Esophagus squamous epithelium (tissue), 5 donors: ENCODE measurements at places on chromosomes 12 and 14.

DNA sequence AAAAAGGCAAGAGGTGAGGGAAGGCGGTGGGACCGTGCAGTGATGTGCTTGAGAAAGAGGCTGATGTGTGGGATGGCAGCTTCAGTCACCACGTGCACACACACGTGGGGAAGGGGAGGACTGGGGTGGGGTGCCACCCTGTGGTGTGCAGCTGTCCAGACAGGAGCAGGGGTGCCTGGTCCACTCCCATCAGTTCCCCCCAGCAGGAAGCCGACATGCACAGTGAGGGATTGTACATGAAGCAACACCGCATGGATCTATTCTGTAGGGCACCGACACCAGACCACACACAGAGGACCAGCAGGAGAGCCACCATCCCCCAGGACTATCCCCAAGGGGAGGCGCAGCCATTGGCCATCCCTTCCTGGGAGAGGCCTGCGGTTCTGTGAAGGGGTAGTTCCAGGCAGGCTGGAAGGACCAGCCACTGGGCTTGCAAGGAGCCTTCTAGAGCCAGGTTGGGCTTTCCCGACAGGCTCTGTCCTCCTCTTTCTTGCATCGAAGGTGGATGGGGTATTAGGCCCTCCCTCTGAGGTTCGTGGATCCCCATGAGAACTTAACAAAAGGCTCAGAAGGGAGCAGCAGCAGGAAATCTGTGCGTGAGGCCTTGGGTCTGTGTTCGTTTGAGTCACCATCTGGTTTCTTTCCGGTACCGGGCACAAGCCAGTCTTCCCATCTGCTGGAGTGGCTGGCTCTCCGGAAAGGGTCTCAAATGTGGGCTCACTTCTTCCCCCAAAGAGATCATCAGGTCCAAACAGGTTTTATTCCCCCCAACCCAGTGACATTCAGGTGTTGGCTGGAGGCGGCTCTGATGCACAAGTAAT is 59.8 kb downstream of the PLEKHG3 start:
- no peaks in the 10 kb centered on the region for H3K27me3 ChIP-seq
- H3K4me1 ChIP-seq = peaks cover 64% of the 10 kb centered on the region
- peak overlapping the region; percentile 86 for H3K27ac ChIP-seq
- no peaks in the 10 kb centered on the region for H3K36me3 ChIP-seq
- no peak for DNase-seq

- peak overlapping the region; percentile 91 for H3K4me3 ChIP-seq
- no peak for DNase-seq
- H3K27me3 ChIP-seq = no peaks in the 10 kb centered on the region
- no peaks in the 10 kb centered on the region for H3K36me3 ChIP-seq
- peaks cover 5% of the 10 kb centered on the region for H3K4me1 ChIP-seq
These were observed 30.3 kb downstream of the TC2N start for GRCh38 chr14:91837076-91837475.

DNA sequence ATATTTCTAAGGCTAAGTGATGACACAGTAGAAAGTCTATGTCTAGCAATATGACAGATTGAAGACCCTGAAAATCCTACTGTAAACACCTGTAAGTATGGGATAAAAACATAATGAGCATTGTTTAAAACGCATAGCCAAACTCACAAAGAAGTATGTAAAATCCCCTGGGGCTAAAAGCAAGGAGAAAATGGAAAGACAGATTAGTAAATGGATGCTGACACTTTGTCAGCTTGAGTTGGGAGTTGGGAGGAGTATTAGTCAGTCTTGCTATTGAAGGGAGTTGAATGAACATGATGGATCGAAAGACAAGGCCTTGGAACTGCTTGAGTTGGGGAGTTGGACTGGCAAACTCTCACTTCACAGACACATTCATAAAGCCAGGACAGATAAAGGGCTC is 79.0 kb upstream of the PRKD1 start:
- no peaks in the 10 kb centered on the region for H3K36me3 ChIP-seq
- no peaks in the 10 kb centered on the region for H3K4me1 ChIP-seq
- no peak overlapping the region for H3K4me3 ChIP-seq
- DNase-seq = no peak
- no peaks in the 10 kb centered on the region for H3K27me3 ChIP-seq
- H3K27ac ChIP-seq = no peak overlapping the region

DNA sequence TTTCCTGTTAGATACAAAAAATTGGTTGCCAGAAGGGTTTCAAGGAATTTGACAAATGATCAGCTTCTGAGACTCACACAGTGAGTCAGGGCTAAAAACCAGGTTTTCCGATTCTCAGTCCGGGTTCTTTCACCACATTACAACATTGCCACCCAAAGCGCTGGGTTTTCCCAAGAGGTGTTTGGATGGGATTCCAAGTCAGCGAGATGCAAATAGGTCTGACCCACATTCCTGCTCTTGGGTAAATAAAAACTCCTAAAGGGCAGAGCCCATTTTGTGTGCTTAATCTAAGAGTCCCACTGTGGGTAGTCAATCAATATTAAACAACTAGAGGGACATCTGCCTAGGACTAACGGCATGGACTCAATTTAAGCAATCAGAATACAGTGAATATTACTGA is 5.4 kb upstream of the RIC8B start:
- no peak overlapping the region for H3K27ac ChIP-seq
- no peak overlapping the region for H3K4me3 ChIP-seq
- no peak for DNase-seq
- peaks cover 7% of the 10 kb centered on the region for H3K4me1 ChIP-seq

GRCh38 chr12:110530511-110530910 is 28.4 kb downstream of the RAD9B start:
- H3K27me3 ChIP-seq = no peaks in the 10 kb centered on the region
- no peak overlapping the region for H3K4me3 ChIP-seq
- peak overlapping the region; percentile 72 for H3K27ac ChIP-seq
- peaks cover 9% of the 10 kb centered on the region for H3K4me1 ChIP-seq
- no peak for DNase-seq

GRCh38 chr12:132191715-132192553 is 47.7 kb downstream of the NOC4L start:
- no peaks in the 10 kb centered on the region for H3K27me3 ChIP-seq
- no peak for DNase-seq
- peaks cover 14% of the 10 kb centered on the region for H3K4me1 ChIP-seq
- no peak overlapping the region for H3K4me3 ChIP-seq
- no peaks in the 10 kb centered on the region for H3K36me3 ChIP-seq

- no peaks in the 10 kb centered on the region for H3K4me1 ChIP-seq
- H3K27me3 ChIP-seq = no peaks in the 10 kb centered on the region
- DNase-seq = no peak
- H3K4me3 ChIP-seq = no peak overlapping the region
These were observed 43.1 kb downstream of the GPHB5 start for GRCh38 chr14:63275611-63276010.

DNA sequence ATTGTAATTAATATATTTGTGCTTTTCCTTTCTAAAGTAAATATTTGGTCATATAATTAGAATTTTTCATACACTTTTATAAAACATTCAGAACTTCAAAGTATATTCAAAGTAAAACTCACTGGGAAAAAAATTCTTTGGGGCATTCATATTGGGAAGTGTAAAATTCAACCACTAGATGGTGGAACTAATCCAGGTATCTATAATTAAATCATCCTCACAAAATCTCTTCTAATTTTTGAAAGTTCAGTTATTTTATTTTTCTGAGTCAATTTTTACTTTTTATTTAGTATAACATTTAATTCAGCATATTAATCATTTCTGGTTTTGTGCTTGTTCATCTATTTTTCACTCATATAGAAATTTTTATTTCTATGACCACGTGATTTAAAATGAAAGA is 81.0 kb downstream of the NTS start:
- no peak overlapping the region for H3K4me3 ChIP-seq
- no peak overlapping the region for H3K27ac ChIP-seq
- no peak for DNase-seq
- H3K36me3 ChIP-seq = no peaks in the 10 kb centered on the region
- no peaks in the 10 kb centered on the region for H3K4me1 ChIP-seq
- no peaks in the 10 kb centered on the region for H3K27me3 ChIP-seq

GRCh38 chr12:105384916-105385535 is 54.5 kb downstream of the C12orf75 start:
- H3K27ac ChIP-seq = no peak overlapping the region
- no peaks in the 10 kb centered on the region for H3K27me3 ChIP-seq
- no peak overlapping the region for H3K4me3 ChIP-seq
- no peak for DNase-seq

- H3K4me3 ChIP-seq = peak within 1 kb of the TSS; percentile 24
- no peak within 1 kb of the TSS for H3K27ac ChIP-seq
- no peaks in the 10 kb centered on the region for H3K36me3 ChIP-seq
- peaks cover 13% of the 10 kb centered on the region for H3K27me3 ChIP-seq
These were observed at the start of gene C1QL4 for GRCh38 chr12:49336645-49337584. Gene C1QL4 (minus strand): TSS chr12:49337188. CDS start chr12:49336477, 711 bp downstream.

DNA sequence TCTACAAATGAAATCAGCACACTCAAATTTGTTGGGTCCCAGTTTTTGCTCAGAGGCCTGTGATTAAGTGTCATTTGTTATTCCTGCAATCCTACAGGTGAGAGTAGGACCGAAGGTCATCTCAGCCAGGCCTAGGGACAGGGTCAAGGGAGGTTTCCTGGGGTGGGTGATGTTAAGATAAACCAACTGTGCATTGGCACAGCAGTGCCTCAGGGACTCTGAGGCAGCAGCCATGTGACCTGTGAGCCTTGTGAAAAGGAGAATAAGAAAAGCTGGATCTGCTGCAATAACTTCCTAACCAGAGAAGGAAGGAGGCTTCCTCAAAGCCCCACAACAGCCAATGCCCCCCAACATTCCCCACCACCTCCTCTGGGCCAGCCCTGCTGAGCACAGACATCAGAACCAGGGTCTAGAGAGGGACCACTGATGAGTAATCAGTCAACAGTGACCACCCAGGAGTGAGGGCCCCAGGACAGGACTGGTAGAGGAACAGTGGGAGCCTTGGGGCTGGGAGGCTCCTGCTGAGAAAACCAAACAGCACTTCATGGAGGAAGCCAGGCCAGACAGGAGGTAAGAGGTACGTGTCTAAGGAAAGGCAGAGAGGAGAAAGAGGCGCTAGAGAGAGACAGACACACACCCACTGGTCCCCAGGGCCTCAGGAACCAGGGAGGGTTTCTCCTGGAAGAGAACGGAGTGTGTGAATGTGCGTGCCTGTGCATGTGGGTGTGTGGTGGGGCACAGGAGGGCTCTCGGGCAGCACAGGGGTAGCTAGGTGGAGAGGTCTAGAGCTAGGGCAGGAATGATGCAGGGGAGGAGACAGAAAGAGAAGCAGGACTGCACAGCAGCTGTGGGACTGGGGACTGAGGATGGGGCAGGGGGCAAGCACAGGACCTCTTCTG is 82.4 kb downstream of the ITPK1 start:
- H3K4me1 ChIP-seq = peaks cover 41% of the 10 kb centered on the region
- H3K27ac ChIP-seq = peak overlapping the region; percentile 57
- H3K4me3 ChIP-seq = no peak overlapping the region
- H3K36me3 ChIP-seq = no peaks in the 10 kb centered on the region
- no peak for DNase-seq
- H3K27me3 ChIP-seq = no peaks in the 10 kb centered on the region

DNA sequence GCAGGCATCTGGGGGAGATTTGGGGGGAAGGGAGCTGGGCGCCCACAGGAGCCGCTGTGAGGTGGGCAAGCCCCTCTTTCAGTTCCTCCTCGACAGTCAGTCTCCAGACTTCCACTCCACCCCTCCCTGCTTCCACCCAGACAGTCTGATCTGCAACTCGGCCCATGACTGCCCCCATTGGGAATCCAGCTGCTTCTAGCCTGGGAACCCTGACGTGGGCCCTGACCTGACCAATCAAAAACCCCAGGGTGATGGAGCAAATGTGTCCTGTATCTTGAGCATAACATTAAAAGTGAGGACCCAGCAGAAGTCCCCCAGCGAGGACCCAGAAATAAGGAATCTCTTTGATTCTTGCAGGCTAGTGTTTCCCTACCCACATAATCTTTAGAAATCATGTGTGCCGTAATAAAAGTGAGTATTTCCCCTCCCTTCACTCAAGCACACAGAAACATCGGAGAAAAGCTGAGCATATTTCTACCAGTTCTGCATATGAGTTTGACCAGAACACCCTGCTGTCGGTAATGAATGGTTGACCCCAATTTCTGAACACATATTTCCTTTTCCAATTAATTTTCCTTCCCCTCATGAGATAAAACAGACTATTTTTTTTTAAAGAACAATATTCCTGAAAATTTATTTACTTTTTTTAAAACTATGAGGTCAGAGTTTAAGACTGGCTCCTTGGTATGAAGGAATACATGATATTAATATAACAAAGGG is 6.4 kb downstream of the SSH1 start:
- peaks cover 97% of the 10 kb centered on the region for H3K4me1 ChIP-seq
- DNase-seq = no peak
- no peak overlapping the region for H3K4me3 ChIP-seq

DNA sequence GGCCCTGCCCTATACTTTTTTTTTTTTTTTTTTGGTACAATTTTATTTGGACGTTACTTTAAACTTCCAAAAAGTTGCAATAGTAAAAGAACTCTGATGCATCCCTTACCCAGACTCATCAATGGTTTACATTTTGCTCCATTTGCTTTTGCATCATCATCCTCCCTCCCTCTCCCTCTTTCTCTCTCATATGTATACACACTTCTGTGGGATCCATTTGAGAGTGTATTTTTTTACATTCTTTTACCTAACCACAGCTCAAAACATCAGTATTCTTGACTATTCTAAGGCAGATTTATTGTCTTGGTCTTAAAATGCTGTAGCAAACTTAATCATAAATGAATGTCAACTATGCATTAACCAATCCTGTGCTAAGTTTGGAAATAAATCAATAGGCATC is 111.6 kb downstream of the PRICKLE1 start:
- H3K27me3 ChIP-seq = no peaks in the 10 kb centered on the region
- no peak for DNase-seq
- no peaks in the 10 kb centered on the region for H3K36me3 ChIP-seq
- H3K4me1 ChIP-seq = peaks cover 6% of the 10 kb centered on the region

GRCh38 chr12:65885312-65885711 is 61.0 kb downstream of the HMGA2 start:
- no peaks in the 10 kb centered on the region for H3K36me3 ChIP-seq
- DNase-seq = no peak
- peaks cover 8% of the 10 kb centered on the region for H3K4me1 ChIP-seq
- no peaks in the 10 kb centered on the region for H3K27me3 ChIP-seq

- no peaks in the 10 kb centered on the region for H3K27me3 ChIP-seq
- no peaks in the 10 kb centered on the region for H3K4me1 ChIP-seq
- no peak for DNase-seq
- peaks cover 5% of the 10 kb centered on the region for H3K36me3 ChIP-seq
These were observed 199.0 kb downstream of the TMEM117 start for GRCh38 chr12:44034906-44035305.

DNA sequence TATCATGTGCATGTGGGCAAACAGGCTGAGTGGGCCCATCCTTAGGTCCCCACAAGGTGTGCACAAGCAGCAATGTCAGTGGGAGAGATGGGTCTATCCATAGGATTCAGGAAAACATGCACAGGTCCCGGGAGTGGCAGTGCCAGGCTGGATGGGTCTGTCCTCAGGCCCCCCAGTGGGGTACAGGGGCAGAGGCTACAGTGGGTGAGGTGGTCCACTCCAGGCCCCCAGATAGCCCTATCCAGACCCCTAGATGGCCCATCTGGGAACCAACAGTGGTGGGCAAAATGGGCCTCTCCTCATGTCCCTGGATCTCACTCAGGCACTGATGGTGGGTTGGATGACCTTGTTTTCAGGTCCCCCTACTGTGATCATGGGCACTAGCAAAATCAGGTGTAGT is 277.8 kb upstream of the SYT1 start:
- no peaks in the 10 kb centered on the region for H3K4me1 ChIP-seq
- DNase-seq = no peak
- no peaks in the 10 kb centered on the region for H3K36me3 ChIP-seq
- no peak overlapping the region for H3K27ac ChIP-seq
- no peaks in the 10 kb centered on the region for H3K27me3 ChIP-seq

- no peak overlapping the region for H3K27ac ChIP-seq
- no peaks in the 10 kb centered on the region for H3K36me3 ChIP-seq
- no peak overlapping the region for H3K4me3 ChIP-seq
- no peaks in the 10 kb centered on the region for H3K27me3 ChIP-seq
- H3K4me1 ChIP-seq = no peaks in the 10 kb centered on the region
These were observed 43.9 kb upstream of the CHPT1 start for GRCh38 chr12:101653503-101653902.

- no peaks in the 10 kb centered on the region for H3K36me3 ChIP-seq
- H3K4me3 ChIP-seq = no peak overlapping the region
- no peak for DNase-seq
These were observed 2.5 kb downstream of the HNF1A start for GRCh38 chr12:120980800-120981368.
